HEK293T (cell line): ENCODE measurements at places on chromosomes 12 and 14.

- DNase-seq, result no peak
Observed at GRCh38 chr14:65440230-65440629, 27.7 kb downstream of the FUT8 start.

- peak; percentile 64 for DNase-seq
Observed at GRCh38 chr12:28872654-28873268, 276.3 kb upstream of the FAR2 start.

- DNase-seq, result no peak
Observed at GRCh38 chr12:41174602-41175001, 13.5 kb upstream of the PDZRN4 start.

- no peak for DNase-seq
Observed at GRCh38 chr14:65906344-65906743, 493.8 kb downstream of the FUT8 start.

DNA sequence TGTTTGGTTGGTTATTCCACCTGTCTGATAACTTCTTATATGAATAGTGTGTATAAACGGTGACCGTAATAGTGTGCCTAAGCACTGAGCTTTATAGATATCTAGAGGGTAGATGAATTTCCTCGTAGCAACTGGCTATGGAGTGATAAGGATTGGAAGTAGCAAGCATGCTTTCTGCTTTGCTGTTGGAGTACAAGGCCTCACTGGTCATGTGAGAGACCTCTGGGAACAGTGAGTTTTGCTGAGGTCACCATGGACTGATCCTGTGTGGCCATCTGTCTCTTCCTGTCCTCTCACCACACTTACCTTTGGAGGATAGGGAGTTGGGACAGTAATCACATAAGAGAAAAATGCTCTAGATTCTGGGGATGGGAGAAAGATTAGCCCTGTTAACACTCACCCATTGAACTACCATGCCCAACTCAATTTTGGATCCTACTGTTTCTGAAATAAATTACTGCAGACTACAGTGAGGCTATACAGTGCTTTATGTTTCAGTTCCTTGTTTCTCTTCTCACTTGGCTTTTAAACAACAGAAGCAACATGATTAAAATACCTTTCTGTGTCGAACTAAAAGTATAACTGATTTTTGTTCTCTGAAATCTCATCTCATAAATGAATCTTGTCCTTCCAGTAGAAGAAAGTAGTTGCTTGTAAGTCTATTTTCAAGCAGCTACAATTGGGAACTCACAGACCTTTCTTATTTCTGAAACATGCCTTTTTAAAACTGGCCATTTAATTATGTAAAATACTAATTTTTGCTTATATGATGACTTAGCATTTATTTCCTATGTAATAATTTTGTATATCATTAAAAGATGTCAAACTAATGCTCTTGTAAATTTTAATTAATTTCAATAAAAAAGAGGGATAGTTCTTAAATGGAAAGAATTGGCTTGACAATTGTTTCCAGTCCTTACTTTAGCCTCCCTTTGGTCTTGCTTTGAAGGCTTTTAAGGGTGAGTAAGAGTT is 8.3 kb downstream of the TMX1 start:
- DNase-seq, result no peak

GRCh38 chr12:32502693-32503502 is 103.5 kb downstream of the FGD4 start:
- no peak for DNase-seq

GRCh38 chr12:90832427-90832826 is 122.5 kb downstream of the CCER1 start:
- DNase-seq, result no peak

GRCh38 chr12:31521964-31522363 is 69.0 kb downstream of the DENND5B start:
- DNase-seq, result no peak

GRCh38 chr12:19546027-19546426 is 106.7 kb downstream of the AEBP2 start:
- no peak for DNase-seq

DNA sequence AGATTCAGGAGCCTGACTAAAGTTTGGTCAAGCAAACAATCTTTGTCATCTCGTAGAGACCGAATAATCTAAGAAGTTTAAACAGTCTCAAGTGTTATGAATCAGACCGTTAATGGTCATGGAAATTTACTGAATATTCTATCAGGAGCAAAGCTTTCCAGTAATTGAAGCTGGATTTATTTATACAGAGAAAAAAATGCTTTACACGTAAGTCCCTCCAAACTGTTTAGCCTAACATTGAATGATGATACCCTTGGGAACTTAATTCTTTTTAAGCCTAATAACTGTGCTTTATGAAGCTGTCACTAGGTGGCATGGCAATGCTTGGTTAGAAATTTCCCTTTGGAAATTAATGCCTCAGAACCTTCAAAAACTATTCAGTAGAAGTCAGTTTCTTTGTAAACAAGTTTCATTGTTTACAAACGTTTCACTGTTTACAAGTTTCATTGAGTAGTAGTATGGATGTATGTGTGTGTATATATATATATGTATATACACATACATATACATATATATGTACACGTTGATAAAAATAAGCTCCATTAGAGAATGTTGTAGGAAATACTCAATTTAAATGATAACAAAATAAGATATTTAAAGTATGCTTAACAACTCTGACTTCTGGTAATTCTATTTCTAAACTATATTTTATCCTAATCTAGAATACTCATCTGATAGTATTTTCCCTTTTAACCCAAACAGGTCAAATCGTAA is 32.1 kb downstream of the DEPDC4 start:
- DNase-seq, result peak; percentile 23

DNA sequence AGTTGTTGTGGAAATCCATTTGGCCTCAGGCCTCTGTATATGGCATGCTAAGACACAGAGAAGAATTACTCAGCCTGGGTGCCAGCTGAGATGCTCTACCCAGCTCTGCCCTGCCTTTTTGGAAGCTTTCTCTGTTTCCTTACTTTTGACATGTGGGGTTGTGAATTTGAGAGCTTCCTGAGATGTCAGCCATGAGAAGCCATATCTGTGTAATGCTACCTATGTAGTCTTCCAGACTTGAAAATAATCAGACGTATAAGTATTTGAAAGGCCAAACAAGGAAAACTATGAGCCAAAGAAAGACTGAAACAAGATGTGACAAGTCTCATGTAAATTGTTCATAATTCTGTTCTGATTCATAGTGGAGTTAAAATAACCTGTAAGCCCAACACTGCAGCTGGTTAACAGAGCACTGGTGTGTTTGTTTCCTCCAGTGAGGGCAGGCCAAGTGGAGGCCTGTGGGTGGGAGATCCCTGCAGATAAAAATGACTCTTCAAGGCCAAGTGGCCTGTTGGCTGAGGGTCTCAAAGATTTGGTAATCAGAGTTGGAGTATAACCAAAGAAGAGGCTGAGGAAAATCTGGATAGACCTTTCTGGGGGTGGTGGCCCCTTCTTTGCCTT is 94.0 kb downstream of the TMX1 start:
- no peak for DNase-seq

- DNase-seq, result no peak
Observed at GRCh38 chr12:87107270-87107669, 851.1 kb upstream of the MGAT4C start.

DNA sequence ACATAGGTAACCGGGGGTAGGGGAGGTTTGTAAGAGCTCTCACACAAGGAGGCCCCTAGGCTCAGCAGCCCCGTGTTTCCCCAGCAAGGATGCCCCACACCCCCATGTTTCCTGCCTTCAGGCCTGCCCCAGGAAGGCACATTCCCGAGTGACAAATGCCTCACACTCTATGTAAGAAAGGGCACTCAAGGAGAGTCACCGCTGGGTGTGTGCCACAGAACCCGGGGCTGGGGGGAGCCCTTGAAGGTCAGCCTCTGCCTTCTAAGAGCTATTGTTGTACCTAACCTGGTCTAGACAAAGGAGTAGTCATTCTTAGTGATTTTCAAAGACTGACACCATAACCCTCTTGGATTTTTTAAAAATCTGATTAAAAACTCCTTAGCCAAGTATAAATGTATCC is 333.6 kb downstream of the DPF3 start:
- DNase-seq, result no peak

- DNase-seq, result no peak
Observed at GRCh38 chr12:124625867-124626675, 58.7 kb upstream of the NCOR2 start.

- no peak for DNase-seq
Observed at GRCh38 chr14:105013150-105013785, 7.6 kb downstream of the CDCA4 start.

DNA sequence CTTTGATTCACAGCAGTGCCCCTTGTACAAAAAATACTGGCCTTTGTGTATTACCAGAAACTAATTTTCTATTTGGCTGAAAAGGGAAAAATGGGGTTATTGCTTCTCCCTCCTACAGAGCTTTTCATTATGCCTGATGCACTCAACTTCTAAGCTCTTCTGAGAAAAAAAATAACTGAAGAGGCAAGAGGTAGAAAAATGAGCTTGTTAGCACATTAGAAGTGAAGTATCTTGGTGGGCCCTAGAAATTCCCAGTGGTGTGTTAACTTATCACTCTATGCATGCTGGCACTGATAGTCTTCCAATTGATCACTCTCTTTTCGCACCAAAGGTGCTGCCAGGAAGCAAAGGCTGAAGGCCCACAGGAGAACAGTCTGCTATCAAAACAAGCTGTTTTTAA is 17.1 kb downstream of the INSM2 start:
- no peak for DNase-seq

- DNase-seq, result no peak
Observed at GRCh38 chr12:99284161-99284560, 363.4 kb upstream of the GARIN6 start.

DNA sequence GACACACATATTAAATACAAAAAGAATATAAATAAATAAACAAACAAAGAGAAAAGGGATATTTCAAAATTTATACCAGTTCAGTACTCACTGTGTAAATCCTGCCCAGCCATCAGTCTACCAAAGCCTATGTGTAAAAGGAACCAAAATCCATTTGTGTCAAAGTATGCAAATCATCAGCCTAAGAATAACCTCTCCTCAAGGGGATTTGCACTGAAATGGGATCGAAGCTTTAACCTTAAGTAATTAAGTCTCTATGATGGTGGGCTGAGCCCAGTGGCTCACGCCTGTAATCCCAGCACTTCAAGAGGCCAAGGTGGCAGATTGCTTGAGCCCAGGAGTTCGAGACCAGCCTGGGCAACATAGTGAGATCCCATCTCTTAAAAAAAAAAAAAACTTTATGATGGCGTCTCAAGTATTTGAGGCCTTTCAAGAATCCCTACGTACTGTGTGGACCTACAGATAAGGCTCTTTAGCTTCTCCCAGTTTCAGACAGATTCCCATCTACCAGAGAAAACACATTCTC is 57.8 kb upstream of the METAP2 start:
- DNase-seq, result no peak

- DNase-seq, result no peak
Observed at GRCh38 chr12:62834406-62834805, 100.5 kb downstream of the PPM1H start.

- DNase-seq, result no peak
Observed at GRCh38 chr14:96888158-96888557, 91.0 kb downstream of the VRK1 start.

DNA sequence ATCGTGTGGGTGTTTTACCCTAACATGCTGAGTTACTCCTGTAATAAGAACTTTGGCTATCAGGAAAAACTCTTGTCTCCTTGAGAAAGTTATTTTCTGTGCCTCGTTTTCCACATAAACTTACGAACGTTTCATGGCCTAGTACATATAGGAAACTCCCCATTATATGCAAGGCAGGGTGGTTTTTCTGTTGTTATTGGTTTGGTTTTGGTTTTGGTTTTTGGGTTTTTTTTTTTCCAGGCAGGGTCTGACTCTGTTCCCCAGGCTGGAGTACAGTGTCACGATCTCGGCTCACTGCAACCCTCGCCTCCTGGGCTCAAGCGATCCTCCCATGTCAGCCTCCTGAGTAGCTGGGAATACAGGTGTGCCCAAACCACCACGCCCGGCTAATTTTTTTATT is 5.5 kb downstream of the OR6C3 start:
- no peak for DNase-seq

- DNase-seq, result no peak
Observed at GRCh38 chr14:25097120-25097519, 47.2 kb upstream of the STXBP6 start.

GRCh38 chr12:49552014-49552413 is 13.2 kb downstream of the KCNH3 start:
- DNase-seq, result no peak

GRCh38 chr12:113002155-113002554 is 23.8 kb downstream of the OAS2 start:
- peak; percentile 29 for DNase-seq

DNA sequence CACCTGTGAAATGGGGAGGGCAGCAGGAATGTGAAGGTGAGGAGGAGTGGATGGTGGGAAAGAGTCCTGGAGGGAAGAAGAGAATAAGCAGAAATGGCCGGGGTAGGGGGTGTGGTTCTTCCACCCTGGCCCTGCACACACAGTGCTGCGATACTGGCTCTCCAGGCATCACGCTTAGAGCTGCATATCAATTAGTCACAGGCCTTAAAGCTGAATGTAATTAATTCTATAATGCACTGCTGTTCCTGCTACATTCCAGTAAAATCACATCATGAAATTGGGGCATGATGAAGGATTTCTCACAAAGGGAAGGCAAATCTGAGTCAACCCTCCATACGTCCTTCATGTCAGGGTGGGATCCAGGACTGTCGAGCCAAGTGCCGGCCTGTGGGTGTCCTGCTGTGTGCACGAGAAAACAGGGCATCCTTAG is 566.1 kb downstream of the BCL11B start:
- no peak for DNase-seq

- DNase-seq, result peak; percentile 61
Observed at GRCh38 chr12:101823891-101824290, 6.9 kb downstream of the GNPTAB start.

GRCh38 chr14:61498303-61498702 is 176.9 kb downstream of the PRKCH start:
- no peak for DNase-seq

DNA sequence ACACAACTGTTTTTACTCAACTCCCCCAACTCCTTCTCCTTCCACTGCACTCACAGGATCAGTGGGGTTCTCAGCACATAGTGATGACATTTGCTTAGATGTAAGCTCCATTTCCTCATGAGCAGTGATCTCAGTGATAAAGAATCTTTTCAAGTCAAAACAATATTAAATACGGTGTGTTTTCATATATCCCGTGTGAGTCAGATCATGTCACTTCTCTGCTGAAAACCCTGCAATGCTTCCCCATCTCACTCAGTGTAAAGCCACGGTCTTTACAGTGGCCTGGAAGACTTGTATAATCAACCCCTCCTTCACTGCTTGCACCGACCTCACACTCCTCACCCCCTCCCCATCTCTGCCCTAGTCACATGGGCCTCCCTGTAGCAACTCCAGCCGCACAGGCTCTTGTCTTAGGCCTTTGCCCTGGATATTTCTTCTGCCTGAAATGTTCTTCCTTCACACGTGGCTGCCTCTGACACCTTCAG is 149.7 kb upstream of the ARHGAP5 start:
- DNase-seq, result peak; percentile 32

DNA sequence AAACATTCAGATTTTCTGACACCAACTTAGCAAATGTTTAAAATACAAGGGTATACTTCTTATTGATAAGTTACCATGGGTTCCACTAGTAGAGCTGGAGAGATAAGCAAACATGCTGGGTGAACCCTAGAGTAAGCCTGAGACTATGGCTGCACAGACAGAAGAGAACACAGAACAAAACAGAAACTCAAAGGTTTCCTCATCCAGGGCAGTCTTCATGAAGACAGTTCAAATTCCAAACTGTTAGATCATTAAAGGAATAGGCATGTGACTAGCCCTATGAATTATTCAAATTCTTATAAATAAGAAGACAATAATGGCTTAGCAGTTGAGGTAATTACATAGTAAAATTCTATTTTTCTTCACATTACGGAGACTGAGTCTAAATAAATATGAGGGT is 28.1 kb downstream of the BTBD7 start:
- DNase-seq, result no peak

- no peak for DNase-seq
Observed at GRCh38 chr14:76045773-76046172, 60.2 kb downstream of the IFT43 start.

GRCh38 chr14:94312481-94313246 is 10.5 kb downstream of the SERPINA6 start:
- DNase-seq, result no peak
